ENCODE measurements at places on chromosomes 2 and 18. TPM values are rescaled to one million over a fixed set of nuclear protein-coding genes. Genes with fewer than 3 reads are reported as not detected.

DNA sequence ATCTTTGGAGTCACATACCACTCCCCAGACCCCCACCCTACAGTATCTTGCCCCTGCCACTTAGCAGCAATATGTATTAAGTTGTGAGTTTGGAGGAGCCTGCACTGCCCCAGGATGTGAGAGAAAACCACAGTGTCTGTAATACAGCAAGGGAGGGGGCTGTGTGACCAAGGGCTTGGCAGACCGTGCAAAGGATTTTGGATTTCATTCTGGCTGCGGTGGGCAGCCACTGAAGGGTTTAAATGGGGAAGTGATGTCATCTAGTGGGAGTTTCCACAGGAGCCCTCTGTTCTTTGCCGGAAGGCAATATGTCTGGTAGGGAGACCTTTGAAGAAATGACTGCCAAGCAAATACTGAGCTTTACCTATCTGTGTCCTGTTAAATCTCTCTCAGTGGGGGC lies 202.4 kb downstream of the FHOD3 start:
- no peaks in the 10 kb centered on the region for H3K36me3 ChIP-seq
- H3K27ac ChIP-seq, result no peak overlapping the region
- H3K27me3 ChIP-seq, result no peaks in the 10 kb centered on the region
- no peak overlapping the region for H3K4me3 ChIP-seq
- no peak for DNase-seq

GRCh38 chr2:23093513-23093912 lies 291.5 kb upstream of the KLHL29 start:
- H3K4me3 ChIP-seq, result no peak overlapping the region
- H3K27me3 ChIP-seq, result no peaks in the 10 kb centered on the region
- H3K4me1 ChIP-seq, result no peaks in the 10 kb centered on the region
- H3K36me3 ChIP-seq, result no peaks in the 10 kb centered on the region
- no peak for DNase-seq

- H3K4me3 ChIP-seq, result no peak overlapping the region
- DNase-seq, result no peak
- no peaks in the 10 kb centered on the region for H3K27me3 ChIP-seq
- no peak overlapping the region for H3K27ac ChIP-seq
Measured at GRCh38 chr2:26942543-26943295, 27.7 kb upstream of the MAPRE3 start.

DNA sequence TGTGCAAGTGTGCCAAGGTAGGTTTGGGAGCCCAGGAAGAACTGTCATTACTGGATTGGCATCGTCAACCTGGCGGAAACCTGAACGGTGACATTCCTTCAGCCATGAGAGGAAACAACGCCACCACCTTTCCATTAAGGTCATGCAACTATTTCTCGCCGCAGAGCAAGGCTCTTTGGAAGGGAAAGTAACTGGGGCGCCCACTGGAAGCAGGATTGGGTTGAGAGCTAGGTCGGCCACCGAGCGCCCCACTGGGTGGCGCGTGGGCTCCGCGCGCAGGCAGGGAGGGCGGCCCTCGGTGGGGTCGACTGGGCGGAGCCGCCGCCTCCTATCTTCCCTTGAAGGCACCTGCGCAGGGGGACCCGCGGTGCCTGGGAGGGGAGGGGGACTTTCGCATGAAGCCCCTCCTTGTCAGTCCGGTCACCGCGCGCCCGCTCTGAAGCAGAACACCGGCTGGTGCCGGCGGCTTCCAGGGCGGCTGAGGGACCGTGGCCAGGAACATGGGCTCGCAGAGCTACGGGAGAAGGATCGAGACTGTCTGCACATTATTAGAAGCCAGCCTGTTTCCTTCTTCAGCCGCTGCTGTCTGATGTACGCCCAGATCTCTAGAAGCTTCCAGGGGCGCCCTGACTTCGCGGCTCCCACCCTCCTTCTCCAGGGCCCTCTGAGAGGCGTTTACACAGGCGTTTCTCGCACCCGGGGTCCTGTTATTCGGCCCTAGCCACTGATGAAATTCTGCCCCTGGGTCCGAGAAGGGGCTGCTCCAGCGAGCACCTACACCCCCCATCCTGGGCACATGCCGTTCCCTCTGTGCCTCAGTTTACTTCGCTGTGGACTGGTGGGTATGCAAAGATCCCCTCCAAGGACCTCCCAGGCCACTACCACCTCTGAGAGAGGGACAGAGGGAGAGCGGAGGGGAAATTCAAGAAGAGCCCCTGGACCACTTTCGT lies 27.3 kb upstream of the MAL start:
- H3K4me3 ChIP-seq, result peak overlapping the region; percentile 16
- no peak overlapping the region for H3K27ac ChIP-seq
- peaks cover 6% of the 10 kb centered on the region for H3K4me1 ChIP-seq
- H3K36me3 ChIP-seq, result no peaks in the 10 kb centered on the region
- no peak for DNase-seq
- H3K27me3 ChIP-seq, result peaks cover 5% of the 10 kb centered on the region

Gene OXER1
- 0.42 TPM for total RNA-seq

DNA sequence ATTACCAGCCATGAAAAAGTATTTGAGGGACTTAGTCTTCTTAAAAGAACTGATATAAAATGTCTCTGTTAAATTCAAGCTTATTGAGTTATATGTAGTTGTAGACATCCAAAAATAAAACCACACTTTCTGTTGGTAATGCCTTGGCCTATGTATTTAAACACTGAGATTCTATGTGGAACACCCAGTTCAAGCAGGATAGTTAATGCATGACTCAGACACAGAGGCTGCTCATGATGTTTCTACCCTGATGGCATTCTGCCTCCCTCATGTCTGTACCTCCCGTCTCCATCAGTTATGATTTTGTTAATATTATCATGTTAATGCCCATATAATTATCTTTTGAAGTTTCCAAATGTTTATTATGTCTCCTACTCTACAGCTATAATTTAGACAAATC lies 164.5 kb downstream of the XIRP2 start:
- no peak overlapping the region for H3K4me3 ChIP-seq
- no peaks in the 10 kb centered on the region for H3K36me3 ChIP-seq
- H3K27ac ChIP-seq, result no peak overlapping the region
- no peaks in the 10 kb centered on the region for H3K27me3 ChIP-seq

DNA sequence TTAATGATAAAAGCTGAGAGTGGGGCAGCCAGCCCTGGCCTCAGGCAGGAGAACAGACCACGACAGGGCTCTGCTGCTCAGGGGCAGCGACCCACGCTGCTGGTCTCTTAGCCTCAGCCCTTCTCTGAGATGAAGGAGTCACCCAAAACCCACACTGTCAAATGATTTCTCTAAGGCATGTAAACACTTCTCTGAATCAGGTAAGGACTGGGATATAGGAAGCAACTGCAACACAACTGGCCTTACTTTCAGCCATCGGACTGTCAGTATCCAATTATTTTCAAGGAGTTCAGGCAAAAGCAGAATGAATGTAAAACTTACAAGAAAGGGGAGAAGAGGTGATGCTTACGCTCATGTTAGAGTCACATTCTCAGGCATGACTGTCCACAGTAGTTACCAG lies 21.8 kb downstream of the ERFE start:
- H3K4me3 ChIP-seq, result no peak overlapping the region
- H3K27ac ChIP-seq, result no peak overlapping the region
- DNase-seq, result no peak
- no peaks in the 10 kb centered on the region for H3K4me1 ChIP-seq
- no peaks in the 10 kb centered on the region for H3K27me3 ChIP-seq

Gene LHCGR
- total RNA-seq, result 0.65 TPM

Data from esophagus muscularis mucosa (tissue), 4 donors.